Chondrocyte (in vitro differentiated cells): ENCODE measurements at places on chromosomes 16 and 17. TPM values are rescaled to one million over a fixed set of nuclear protein-coding genes. Genes with fewer than 3 reads are reported as not detected.

DNA sequence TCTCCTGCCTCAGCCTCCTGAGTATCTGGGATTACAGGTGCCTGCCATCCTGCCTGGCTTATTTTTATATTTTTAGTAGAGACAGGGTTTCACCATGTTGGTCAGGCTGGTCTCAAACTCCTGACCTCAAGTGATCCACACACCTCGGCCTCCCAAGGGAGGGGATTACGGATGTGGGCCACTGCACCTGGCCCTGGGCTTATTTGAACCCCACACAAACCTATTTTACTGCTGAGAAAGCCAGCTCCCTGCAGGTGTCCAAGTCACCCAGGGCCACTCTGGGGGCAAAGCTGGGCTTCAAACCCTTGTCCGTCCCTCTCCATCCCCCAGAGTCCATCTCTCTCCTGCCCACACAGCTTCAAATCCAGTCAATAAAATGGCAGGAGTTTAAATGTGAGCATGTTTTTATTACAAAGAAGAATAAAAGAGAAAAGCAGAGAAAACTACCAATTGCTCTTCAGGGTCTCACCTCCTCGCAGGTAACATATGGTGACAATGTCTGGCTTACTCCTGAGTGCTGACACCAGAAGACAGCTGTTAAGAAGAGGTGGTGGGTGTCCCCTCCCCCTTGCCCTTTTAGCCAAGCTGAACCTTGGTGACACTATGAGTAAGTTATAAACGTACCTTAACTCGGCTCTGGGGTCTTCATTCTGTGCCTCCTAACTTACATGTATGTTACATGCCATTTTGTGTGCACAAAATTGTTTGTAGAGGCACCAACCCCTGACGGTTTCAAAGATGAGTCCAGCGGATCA is 45.4 kb downstream of the LAT start:
- peaks cover 16% of the 10 kb centered on the region for H3K4me1 ChIP-seq
- no peak overlapping the region for H3K27ac ChIP-seq
- no peak for DNase-seq
- H3K36me3 ChIP-seq, result no peaks in the 10 kb centered on the region

Gene TLCD1
- 12.4 to 12.9 TPM (median 12.6 TPM) in 3 replicates for total RNA-seq

DNA sequence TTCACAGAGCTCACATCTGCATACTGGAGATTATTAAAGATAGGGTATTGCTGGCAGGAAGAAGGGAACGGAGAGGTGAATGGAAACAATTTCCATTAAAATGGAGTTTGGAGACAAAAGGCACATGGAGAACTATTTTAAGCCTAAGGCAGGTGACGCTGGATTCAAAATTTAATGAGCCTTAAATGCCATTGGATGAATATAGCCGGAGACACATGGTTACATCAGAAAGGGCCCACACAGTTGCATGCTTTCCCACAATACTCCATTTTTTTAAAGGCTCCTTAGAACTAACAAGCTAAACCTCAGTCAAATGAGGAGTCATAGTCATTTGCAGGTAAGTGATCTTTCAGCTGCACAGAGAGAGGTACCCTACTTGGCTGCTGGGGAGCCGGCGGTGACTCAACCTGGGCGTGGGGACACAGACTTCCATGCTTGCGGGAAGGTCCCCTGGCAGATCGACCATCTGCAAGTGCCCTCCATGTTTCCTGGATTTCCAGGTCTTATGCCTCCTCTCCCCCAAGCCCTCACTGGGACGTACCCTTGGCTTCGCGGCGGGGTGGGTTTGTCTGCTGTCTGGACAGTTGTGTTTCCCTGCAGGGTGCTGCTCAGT is 259.2 kb downstream of the CBLN1 start:
- H3K4me1 ChIP-seq, result no peaks in the 10 kb centered on the region
- H3K27me3 ChIP-seq, result peaks cover 13% of the 10 kb centered on the region
- no peak overlapping the region for H3K4me3 ChIP-seq
- DNase-seq, result no peak
- H3K36me3 ChIP-seq, result no peaks in the 10 kb centered on the region

- DNase-seq, result peak; percentile 89
- peaks cover 52% of the 10 kb centered on the region for H3K4me1 ChIP-seq
- H3K27ac ChIP-seq, result peak overlapping the region; percentile 61
- no peaks in the 10 kb centered on the region for H3K36me3 ChIP-seq
Measured at GRCh38 chr17:50037321-50038107, 18.4 kb upstream of the ITGA3 start.

GRCh38 chr16:2535625-2536013 is 2.2 kb upstream of the PDPK1 start:
- H3K4me3 ChIP-seq, result no peak overlapping the region
- peak overlapping the region; percentile 65 for H3K27ac ChIP-seq
- H3K4me1 ChIP-seq, result peaks cover 49% of the 10 kb centered on the region
- DNase-seq, result no peak
- H3K36me3 ChIP-seq, result no peaks in the 10 kb centered on the region

- H3K27ac ChIP-seq, result no peak overlapping the region
- no peaks in the 10 kb centered on the region for H3K27me3 ChIP-seq
- H3K36me3 ChIP-seq, result peaks cover 19% of the 10 kb centered on the region
- DNase-seq, result no peak
- no peak overlapping the region for H3K4me3 ChIP-seq
Measured at GRCh38 chr16:3781421-3781820, 64.1 kb upstream of the TRAP1 start.

DNA sequence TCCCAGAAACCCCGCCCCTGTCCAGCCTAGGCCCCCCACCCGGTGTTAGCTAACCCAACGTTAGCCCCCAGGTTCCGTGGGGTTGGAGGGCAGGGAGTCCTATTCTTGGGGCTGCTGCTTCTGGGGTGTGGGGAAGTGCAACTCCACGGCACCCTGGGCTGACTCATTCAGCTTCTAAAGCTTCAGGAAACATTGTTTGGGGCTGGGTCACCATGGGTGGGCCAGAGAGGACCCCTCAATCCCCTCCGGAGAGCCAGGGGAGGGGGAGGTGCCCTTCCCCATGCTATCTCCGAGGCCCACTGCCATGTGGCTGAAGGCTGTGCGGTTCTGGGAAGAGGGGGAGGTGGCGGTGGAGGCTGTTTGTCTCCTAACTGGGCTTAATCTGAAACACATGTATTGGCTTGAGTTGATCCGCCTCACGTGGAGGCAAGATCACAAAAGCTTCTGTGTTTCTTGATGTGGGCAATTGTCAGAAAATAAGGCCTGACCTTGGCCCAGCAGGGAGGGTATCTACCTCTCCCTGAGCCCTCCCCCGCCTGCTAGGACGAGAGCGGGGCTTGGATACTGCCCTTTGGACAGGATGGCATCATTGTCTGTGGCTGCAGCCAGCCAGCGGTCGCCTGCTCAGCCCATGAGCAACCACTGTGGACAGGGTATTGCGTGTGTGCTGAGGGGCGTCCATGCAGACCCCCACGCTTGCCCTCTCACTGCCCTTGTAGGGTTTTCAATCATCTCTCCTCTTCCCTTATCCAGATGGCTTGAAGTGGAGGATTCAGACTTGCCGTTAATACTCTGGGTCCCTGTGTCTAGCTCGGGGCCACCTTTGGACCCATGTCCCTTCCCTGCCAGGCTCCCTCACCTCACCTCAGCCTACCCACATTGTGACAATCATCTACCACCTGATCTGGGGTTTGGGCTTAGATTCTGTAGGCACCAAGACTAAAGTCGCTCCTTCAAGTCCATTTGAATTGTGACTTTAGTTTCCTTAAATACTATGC is 1.3 kb downstream of the SERPINF1 start:
- peaks cover 27% of the 10 kb centered on the region for H3K4me1 ChIP-seq
- H3K27me3 ChIP-seq, result no peaks in the 10 kb centered on the region

GRCh38 chr17:82440991-82441627 is 9.4 kb downstream of the CYBC1 start:
- no peaks in the 10 kb centered on the region for H3K36me3 ChIP-seq
- H3K27me3 ChIP-seq, result no peaks in the 10 kb centered on the region
- no peaks in the 10 kb centered on the region for H3K4me1 ChIP-seq

DNA sequence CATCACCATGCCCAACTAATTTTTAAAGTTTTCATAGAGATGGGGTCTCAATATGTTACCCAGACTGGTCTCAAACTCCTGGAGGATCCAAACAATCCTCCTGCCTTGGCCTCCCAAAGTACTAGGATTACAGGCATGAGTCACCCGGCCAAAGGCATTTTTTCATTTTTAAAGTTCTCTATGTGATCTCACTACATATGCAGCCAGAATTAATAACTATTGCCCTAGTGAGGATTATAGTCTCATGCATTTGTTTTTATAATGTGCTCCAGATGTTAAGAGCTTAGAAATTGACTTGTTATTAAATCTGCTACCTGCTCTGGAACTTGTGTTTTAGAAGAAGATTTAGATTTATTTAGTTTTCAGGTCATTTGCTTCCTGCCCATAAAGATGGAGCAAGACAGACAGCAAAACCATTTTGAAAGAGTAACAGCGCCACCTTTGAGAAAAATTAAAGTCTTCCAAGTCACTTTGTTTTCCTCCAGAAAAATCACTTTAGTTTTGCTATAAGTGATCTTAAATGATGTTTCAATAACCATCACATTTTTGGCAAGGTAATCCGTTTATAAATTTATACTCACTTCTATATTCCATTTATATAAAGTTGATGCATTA is 79.5 kb downstream of the CA4 start:
- no peak for DNase-seq
- no peak overlapping the region for H3K27ac ChIP-seq
- H3K36me3 ChIP-seq, result peaks cover 4% of the 10 kb centered on the region
- H3K4me3 ChIP-seq, result no peak overlapping the region

DNA sequence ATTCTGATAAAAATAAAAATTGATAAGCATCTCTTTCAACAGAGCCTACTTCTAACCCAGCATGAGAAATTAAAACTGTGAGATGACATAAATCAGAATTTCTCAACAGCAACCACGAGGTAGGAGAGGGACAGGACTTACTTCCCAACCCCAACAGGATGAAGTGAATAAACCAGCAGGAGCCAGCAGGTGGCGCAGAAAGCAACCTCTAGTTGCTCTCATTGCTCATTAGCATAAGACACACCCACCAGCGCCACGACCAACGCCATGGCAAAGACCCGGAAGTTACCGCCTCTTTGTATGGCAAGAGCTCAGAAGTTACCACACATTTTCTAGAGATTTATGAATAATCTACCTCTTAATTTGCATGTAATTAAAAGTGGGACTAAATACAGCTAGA is 189.4 kb upstream of the CDH8 start:
- H3K27me3 ChIP-seq, result no peaks in the 10 kb centered on the region
- DNase-seq, result no peak
- peak overlapping the region; percentile 40 for H3K4me3 ChIP-seq
- no peaks in the 10 kb centered on the region for H3K36me3 ChIP-seq
- H3K27ac ChIP-seq, result no peak overlapping the region

Gene MYH13
- total RNA-seq, result not detected in 3 replicates

- no peak overlapping the region for H3K27ac ChIP-seq
- peaks cover 41% of the 10 kb centered on the region for H3K4me1 ChIP-seq
- no peaks in the 10 kb centered on the region for H3K36me3 ChIP-seq
- no peak overlapping the region for H3K4me3 ChIP-seq
- DNase-seq, result no peak
Measured at GRCh38 chr17:76371656-76372628, 12.5 kb upstream of the SPHK1 start.

Gene GPR179
- total RNA-seq, result 0.56 TPM in 1 of 3 replicates, not detected in the others

DNA sequence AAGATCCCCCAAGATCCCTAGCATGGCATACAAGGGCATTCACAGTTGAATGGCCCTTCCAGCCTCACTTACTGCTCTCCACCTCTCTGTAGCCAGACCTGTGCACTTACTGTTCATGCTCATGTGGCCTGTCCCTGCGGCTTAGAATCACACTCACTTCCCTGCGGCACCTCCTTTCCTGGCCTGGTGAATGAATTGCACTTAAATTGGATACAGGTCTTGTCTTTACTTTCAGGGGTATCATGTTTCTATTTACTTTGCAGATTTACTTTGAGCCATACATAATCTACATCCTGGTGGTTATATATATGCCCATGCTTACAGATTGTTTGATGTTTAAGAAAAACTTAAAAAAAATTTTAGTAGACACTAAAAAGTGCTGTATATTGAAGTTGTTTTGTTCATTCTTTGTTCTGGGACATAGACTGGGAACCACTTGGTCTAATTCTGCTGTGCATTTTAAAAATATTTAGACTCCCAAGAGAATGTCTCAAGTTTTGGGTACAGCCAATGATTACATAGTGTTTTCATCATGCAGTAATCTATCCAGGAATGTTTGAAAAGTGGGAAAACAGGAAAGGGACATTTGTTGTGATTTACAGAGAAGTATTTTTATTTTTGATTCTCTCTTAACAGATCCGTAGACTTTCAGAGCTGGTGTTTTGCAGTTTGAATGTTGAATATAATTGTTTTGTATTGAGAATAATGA is 63.9 kb downstream of the NUP88 start:
- no peak for DNase-seq
- H3K27ac ChIP-seq, result peak overlapping the region; percentile 88
- H3K36me3 ChIP-seq, result peaks cover 20% of the 10 kb centered on the region
- H3K27me3 ChIP-seq, result no peaks in the 10 kb centered on the region

DNA sequence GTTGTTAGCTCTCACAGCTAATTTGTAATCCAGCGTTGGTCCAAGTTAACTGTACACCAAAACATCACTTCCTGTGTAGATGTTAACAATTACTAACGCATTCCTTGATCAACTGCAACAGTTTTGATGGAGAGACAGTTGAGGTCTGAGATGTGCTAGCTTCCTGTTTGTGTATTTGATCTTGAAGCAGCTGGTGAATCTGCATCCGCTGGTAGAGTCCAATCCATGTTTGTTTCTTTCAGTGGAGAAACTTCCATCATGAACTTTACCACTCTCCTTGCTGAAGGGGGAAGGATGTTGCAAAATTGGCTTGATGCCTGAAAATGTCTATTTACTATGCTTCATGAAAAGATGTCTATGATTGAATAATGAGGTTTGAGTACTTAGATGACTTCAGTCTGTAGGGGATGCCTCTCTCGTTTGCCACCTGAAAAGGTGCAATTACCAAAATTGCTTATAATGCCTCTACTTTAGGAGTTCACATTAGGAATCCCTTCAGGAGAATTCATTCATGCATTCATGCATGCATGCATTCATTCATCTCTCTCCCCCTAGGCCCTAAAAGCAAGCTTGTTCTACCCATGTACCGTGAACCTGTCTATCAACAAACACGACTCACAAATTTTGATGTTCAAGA is 39.6 kb upstream of the ZKSCAN2 start:
- peaks cover 2% of the 10 kb centered on the region for H3K36me3 ChIP-seq
- H3K27me3 ChIP-seq, result no peaks in the 10 kb centered on the region
- H3K4me3 ChIP-seq, result no peak overlapping the region
- no peak for DNase-seq

- H3K4me3 ChIP-seq, result no peak overlapping the region
- DNase-seq, result no peak
- H3K36me3 ChIP-seq, result peaks cover 9% of the 10 kb centered on the region
- H3K27ac ChIP-seq, result peak overlapping the region; percentile 70
- H3K4me1 ChIP-seq, result peaks cover 20% of the 10 kb centered on the region
Measured at GRCh38 chr16:81616321-81617020, 162.6 kb upstream of the PLCG2 start.

DNA sequence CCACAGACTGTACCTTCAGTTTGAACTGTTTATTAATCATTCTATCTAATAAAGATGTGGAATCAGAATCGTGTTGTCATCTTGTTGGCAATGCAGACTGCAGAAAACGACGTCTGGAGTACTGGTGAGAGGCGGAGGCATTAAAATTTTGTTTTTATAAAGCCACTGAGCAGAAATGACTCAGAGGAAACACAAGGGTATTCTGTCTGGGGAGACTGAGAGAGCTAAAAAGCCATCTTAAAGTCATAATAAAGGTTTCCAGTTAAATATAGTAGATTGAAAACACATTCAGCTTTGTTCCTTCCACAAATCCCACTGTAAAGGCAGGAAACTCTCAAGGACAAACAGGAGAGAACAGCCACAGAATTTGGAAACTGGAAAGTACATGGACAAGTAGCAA is 74.2 kb downstream of the CPPED1 start:
- peaks cover 12% of the 10 kb centered on the region for H3K36me3 ChIP-seq
- no peak for DNase-seq
- H3K27me3 ChIP-seq, result no peaks in the 10 kb centered on the region
- no peak overlapping the region for H3K4me3 ChIP-seq
- peak overlapping the region; percentile 90 for H3K27ac ChIP-seq
- H3K4me1 ChIP-seq, result peaks cover 34% of the 10 kb centered on the region
